ENCODE measurements at places on chromosomes 6 and 20.

DNA sequence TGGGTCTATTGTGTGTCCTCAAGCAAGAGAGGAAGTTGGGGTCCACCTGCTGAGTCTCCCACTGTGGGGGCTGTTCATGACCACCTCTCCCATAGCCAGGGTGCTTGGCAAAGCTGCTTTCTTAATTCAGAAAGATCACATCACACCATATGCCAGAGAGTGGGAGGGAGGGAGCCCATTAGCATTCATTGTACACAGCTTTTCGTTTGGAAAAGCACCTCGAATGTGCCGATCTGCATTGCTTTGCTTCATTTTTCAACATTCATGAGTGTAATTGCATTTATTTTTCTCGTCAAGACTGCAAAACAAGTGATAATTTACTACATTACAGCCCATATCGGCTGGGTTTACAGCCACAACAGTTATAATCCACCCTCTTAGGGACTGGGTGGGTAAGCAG is 327.3 kb downstream of the PTPRT start:
- DNase-seq, result no peak

- DNase-seq, result no peak
Observed at GRCh38 chr20:20489648-20490341, 121.9 kb downstream of the INSM1 start.

DNA sequence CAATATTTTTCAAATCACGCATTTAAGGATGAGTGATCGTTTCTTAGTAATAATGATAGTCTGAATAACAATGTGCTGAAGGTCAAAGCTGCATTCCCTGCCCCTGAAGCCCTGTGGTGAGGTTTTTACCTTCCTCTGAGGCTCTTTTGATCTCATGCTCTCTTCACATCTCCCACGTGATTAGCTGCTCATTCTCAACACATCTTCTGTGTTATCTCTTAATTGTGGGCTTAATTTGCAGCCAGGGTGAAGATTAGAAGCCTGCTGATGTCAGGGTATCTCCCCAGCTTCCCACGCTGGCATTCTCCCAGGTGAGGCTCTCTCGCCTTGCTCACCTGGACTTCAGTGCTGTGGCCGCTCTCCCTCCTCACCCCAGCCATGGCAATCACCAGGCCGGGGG is 109.7 kb upstream of the FOXQ1 start:
- DNase-seq, result no peak

DNA sequence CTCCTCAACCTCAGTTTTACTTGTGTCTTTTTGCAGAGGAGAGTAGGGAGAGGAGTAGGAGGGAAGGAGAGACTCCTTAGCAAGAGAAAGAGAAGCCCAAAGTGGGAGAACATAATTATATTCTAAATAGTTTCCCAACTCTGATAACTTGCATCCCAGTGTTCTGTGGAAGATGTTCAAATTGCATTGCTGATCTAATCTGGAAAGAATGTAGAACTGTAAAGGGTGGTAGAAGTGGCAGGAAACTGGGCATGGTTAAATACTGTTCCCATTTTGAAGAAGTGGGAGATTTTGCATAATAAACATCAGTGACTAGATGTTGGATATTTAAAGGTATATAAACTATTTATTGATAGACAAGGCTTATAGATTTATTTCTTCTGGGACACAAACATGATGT is 42.6 kb upstream of the HMGN3 start:
- no peak for DNase-seq

- no peak for DNase-seq
Observed at GRCh38 chr6:7424967-7425807, 35.6 kb downstream of the RIOK1 start.

GRCh38 chr6:2055911-2056310 is 189.5 kb downstream of the GMDS start:
- no peak for DNase-seq

DNA sequence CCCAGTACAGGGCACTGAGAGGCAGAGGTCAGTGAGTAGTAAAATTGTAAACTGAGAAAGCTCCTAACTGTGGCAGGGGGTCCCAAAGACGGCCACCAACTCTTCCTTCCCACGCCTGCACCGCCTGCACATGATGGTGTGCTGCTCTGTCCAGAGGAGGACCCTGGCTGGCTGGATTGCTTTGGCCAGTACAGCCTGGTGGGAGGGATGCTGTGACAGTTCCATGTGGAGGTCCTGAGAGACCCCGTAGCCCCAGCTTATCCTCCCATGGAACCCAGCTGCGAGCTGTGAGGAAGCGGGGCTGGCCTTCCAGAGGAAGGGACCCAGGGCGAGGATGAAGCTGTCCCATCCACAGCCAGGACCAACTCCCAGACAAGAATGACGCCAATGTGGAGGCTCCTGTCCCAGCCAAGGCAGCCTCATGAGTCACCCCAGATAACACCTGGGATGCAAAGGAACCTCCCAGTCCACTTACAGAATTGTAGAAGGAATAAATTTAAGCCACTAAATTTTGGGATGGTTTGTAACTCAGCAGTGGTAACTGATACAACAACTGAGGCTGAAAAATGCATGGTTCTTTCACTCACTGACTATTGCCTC is 2.0 kb upstream of the ACSS1 start:
- no peak for DNase-seq

DNA sequence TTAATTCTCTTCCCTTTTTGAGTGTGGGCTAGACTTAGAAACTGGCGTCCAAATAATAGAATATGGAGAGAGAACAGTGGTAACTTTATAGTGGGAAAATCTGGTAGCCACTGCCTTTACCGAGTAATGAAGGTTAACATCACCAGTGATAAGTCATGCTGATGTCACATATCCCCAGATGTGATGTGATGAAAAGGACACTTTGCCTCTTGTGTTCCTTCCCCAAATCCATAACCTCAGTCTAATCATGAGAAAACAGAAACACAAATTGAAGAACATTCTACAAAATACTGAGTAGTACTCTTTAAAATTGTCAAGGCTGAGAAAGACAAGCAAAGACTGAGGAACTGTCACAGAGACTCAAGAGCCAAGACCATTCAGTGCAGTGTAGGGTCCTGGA is 17.8 kb downstream of the ANKS1A start:
- no peak for DNase-seq

DNA sequence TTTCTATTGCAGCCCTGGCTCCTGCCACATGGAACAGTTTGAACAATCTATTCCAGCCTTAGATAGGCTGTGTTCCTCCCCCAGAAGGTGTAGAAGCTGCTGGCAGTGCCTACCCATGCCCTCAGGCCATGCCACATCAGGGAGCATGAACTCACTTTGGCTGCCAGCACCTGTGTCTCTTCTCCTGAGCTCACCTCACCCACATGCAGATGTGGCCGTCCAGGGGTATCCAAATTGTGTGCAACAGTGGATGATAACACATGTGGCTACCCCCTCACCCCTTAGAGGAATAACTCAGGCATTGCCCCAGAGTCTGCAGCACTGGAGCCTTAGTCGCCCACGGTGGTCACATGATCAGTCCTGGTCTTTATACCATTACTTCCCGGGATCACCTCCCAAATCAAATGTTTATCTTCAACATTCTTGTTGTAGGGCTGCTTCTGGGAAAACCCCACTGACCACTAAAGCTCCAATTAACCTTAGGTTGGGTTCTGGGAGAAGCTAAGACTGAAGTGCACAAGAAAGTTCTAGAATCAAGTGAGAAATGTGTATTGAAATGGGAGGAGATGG is 110.4 kb downstream of the BANF2 start:
- DNase-seq, result no peak

DNA sequence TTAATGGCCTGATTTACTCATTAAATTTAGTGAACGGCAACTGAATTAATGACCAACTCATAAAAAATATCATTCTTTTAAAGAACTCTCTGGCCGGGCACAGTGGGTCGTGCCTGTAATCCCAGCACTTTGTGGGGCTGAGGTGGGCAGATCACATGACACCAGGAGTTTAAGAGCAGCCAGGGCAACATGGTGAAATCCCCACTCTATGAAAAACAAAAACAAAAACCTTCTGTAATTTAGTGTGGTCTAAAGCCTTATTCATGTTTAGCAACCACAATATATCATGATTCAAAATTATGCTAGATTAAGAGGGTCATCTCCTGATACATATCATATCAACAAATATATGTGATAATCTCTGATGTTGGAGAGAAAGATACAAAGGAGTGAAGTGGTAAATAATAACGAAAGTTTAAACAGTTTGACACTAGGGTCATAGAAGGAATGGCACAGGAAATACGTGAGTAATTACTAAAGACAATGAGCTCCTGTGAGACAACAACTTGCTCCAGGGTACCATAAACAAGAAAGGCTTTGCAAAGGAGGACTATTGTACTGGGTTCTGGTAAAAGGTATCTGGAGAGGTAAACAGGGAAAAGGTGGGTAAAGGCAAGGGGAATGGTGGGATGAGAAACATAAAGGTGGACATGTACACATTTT is 5.7 kb downstream of the ELOVL4 start:
- no peak for DNase-seq

DNA sequence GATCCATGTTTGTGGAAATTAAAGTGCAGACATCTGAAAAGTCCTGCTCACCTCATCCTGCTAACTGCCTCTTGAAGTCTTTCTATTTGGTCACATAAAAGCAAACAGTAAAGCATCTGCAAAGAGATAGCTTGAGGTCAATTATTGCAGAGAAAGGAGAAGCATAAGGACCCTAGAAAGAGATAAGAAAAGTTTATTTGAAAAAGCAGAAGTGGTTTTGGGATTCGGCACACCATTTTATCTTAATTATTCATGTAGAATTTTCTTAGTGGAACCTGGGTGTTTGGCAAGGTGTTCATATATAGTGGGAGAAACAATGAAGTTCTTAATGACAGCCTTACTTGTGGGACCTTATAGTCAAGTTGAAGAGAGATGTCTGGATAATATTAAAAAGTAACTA is 280.8 kb downstream of the CENPW start:
- DNase-seq, result no peak

- no peak for DNase-seq
Observed at GRCh38 chr6:142885182-142885867, 59.7 kb downstream of the HIVEP2 start.

GRCh38 chr20:32830437-32830836 is 10.7 kb downstream of the MAPRE1 start:
- no peak for DNase-seq

DNA sequence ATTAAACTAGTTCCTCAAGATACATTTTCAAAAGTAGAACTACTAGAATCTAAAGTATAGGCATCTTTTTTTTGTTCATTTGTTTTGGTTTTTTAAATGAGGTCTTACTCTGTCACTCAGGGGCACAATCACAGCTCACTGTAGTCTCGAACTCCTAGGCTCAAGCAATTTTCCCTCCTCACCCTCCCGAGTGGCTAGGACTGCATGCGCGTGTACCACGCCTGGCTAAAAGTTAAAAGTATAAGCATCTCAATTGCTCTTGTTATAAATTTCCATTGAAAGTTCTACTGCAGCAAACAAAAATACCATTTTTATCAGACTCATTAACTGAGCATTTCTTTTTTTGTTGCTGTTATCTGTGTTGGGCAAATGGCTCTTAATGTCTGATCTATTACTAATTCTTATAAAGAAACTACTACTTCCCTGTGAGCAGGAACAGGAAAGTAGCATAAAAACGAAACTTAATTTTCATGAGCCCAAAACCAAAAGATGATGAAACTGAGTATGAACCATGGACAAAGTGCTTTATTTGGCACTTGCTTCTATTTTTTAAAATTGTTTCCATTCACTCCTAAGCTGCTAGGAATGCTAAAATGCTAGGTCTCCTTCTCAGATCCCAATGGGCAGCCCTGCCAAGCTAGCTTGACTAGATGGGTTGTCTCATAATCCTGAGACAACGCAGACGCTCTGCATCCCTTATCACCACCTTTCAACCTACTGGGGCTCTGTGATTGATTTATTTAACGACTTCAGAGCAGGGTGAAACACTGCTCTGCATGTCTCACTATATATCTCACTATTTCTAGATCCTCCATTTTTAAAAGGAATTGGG is 36.9 kb downstream of the TRPC4AP start:
- DNase-seq, result no peak

GRCh38 chr6:10363911-10364310 is 51.0 kb downstream of the TFAP2A start:
- DNase-seq, result no peak

GRCh38 chr6:2695454-2696095 is 55.1 kb downstream of the MYLK4 start:
- no peak for DNase-seq

DNA sequence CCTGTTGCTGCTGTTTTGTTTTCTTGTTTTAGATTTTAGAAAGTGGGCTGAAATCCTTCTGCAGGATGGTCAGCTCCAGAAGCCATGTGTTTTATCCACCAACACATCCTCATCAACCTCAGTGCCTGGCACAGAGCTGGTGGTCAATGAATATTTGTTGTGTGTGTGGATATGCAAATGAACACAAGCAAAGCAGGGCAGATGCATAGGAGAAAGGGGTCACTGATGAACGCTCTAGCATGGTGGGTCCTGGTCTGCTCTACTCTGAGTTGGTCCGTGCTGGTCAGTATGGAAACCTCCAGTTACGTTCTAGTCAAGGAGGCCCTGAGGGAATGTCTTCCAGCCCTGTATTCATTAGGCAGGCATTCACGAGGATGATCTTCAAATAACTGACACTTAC is 682.5 kb downstream of the QKI start:
- no peak for DNase-seq

DNA sequence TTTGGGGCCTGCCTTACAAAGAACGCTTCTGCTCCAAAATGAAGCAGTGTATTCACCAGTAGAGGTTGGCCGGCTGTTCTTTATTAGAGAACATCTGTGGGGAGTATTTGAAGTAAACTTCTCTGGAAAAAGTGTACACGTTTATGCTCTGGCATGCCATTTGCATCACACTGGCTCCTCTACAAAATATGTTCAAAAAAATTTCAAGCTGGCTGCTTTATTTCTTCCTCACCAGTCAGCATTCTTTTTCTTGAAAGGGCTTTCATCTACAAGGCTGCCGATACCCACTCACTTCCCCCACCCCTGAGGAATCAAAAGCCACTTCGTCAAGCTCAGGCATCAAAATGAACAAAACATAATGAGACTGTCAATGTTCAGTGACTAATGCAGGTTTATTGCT is 294.1 kb downstream of the TFAP2B start:
- DNase-seq, result no peak

GRCh38 chr6:7542874-7543624 is 1.6 kb downstream of the DSP start:
- DNase-seq, result no peak

- no peak for DNase-seq
Observed at GRCh38 chr20:21808863-21809664, 103.6 kb downstream of the PAX1 start.

DNA sequence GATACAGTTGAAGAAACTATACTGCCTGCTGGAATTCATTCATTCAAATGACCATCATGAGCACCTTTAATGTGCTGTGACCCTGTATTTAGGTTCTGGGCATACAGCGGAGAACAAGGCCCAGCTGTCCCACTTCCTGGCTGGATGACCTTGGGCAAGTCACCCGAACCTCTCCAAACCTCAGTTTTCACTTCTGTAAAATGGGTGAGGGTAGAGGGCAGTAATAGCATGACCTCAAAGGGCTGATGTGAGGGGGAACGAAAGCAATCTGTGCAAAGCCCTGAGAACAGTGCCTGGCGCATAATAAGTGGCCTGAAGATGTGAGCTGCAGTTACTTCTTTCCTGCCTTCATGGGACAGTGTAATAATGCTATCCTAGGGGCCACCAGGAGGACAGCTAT is 20.5 kb upstream of the AAR2 start:
- DNase-seq, result no peak

GRCh38 chr6:2503816-2504494 is 246.8 kb downstream of the MYLK4 start:
- DNase-seq, result no peak

Data from GM18507 (cell line).